ENCODE measurements at places on chromosomes 12 and 14.

GRCh38 chr14:61280526-61281185 is 482 bp downstream of the TMEM30B start:
- peak; percentile 81 for DNase-seq

- DNase-seq = peak; percentile 61
Measured at GRCh38 chr12:8697120-8697475, 693 bp upstream of the RIMKLB start.

GRCh38 chr12:118946256-118946655 is 35.1 kb upstream of the SRRM4 start:
- DNase-seq = no peak

DNA sequence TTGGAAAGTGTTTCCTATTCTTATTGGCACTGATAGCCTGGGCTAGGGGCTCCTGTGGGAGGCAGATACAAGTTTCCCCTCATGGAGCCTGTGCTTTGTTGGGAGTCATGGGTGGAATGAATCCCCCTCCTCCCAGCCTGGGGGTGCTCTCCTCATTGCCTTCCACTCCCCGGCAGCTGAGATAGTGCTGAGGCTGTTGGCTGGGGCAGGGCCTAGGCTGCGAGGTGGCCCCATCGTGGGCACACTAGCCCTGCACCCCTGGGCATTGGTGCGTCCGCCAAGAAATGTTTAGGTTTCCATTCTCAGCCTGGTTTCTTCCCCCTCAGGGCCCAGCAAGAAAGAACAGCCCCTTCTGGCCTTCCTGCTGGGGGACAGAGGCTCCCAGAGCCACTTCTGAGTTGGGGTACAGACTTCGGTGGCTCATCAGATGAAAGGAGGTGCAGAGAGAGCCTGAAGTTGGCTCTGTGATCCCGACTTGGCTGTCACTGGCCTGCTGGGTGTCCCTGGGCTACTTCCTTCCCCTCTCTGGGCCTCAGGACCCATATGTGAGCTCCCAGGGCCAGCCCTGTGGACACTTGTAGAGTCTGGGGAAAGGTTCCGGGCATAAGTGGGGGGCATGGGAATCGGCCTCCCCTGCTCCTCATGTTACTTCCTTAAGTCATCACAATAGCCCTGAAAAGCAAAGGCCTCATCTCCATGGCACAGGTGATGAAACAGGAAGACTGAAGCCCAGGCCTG is 2.7 kb upstream of the ARL6IP4 start:
- no peak for DNase-seq

GRCh38 chr12:81615026-81615588 is 144.0 kb downstream of the PPFIA2 start:
- no peak for DNase-seq

GRCh38 chr12:3551386-3551785 is 60.4 kb downstream of the PRMT8 start:
- DNase-seq = no peak

GRCh38 chr14:92496191-92496857 is 17.3 kb upstream of the RIN3 start:
- no peak for DNase-seq

DNA sequence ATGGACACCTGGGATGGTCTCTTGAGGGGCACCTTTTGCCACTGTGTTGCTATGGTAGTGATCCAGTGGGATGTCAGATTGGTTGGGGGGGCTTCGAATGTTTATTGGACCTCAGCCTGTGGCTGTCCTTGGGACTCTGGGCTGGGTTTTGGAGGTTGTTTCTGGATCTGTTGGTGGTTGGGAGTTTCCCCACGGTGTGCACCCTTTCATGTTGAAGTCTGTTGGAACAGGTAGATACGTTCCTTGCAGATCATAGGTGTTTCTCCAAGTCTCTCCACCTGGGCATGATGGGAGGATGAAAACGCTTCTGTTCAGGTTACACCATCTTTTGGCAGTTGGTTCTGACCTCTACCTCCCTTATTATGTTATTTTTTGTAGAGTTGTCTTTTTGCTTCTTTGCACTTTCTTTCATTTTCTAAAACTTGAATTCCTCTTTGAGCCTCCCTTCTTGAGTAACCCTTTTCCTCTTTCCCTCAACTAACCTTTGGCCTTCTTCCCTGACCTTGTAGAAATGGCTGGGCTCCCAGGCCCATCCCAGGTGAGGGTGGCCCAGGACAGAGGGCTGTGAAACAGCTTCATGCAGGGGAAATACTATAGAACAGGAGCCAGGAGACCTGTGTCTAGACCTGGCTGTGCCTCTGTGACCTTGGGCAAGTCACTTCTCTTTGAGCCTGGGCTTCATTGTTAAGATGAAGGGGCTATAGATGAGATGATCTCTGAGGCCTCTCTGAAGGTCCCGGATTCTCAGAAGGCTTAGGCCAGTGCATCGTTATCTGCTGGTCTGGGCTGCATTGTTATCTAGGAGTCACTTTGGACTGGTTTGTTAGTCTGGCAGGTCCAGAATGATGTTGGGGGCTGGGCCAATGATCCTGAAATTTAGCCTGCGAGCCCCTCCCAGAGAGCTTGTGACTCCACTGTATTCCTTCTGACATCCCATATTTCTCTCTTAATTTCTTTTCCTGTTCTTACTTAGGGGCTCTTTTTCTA is 2.0 kb downstream of the ATN1 start:
- DNase-seq = no peak

- DNase-seq = no peak
Measured at GRCh38 chr14:103436533-103436932, 51.3 kb downstream of the MARK3 start.

- no peak for DNase-seq
Measured at GRCh38 chr12:98873776-98874175, 228.7 kb downstream of the APAF1 start.

DNA sequence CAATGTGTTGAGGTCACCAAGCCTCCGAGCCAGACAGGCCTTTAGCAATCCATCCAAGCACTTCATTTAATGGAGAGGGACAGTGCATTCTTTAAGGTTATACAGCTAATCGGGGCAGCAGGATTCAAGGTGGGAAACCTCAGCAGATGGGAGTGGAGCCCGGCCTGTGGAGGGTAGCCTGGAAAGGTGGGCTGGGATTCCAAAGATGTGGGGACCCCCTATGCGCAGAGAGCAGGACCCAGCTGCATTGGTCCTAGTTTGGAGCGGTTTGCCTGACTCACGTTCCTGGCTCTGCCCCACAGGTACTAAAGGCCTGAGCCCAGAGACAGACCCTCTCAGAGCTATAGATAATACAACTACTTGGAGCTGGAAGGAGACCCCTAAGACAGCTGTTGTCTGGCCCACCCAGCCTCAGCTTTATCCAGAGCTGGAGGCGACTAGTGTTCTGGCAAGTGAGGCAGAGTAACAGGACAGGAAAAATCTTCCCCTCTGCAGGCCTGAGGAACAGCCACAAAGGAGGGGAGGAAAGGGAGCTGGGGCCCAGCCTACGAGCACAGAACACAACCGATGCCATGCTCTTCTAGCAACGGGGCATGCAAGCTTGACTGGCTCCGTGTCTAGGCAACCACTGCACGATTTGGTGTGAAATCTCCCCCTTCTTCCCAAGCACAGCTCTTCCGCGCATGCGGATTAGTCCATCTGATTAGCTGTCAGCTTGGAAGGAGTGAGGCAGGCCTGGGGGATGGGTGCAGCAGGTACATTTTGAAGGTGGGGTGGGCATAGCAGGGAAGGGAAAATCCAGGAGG is 1.1 kb upstream of the MYH7 start:
- no peak for DNase-seq

GRCh38 chr12:106051853-106052531 is 86.8 kb downstream of the NUAK1 start:
- no peak for DNase-seq

DNA sequence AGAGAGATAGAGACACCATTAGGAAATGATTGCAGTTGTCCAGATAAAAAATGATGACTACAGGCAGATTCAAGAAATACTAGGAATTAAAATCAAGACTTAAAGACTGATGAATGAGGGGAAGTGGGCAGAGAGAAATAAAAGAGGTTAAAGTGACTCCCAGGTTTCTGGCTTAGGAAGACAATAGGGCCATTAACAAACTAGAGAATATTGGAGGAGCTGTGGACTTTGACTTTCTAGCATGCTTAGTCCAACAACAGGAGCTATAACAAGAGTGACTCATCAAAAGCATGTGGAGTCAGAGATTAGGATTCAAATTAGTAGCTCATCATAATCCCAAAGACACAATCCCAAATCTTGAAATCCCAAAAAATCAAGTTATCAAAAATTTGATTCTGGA is 101.5 kb downstream of the BMP4 start:
- no peak for DNase-seq

DNA sequence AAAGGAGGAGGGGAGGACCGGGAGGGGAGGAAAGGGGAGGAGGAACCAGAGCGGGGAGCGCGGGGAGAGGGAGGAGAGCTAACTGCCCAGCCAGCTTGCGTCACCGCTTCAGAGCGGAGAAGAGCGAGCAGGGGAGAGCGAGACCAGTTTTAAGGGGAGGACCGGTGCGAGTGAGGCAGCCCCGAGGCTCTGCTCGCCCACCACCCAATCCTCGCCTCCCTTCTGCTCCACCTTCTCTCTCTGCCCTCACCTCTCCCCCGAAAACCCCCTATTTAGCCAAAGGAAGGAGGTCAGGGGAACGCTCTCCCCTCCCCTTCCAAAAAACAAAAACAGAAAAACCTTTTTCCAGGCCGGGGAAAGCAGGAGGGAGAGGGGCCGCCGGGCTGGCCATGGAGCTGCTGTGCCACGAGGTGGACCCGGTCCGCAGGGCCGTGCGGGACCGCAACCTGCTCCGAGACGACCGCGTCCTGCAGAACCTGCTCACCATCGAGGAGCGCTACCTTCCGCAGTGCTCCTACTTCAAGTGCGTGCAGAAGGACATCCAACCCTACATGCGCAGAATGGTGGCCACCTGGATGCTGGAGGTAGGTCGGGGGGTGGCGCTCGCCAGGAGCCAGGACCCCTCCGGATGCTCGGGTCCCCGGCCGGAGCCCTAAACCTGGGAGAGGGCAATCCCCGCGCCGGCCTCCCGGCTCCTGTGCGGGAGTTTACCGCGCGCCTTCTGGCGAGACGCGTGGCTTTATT is at the start of gene CCND2:
CCND2 (plus strand) TSS at position 111 of the 744 bp plus-strand sequence; CDS start at position 390, 279 bp downstream.
- peak; percentile 90 for DNase-seq

GRCh38 chr14:95267306-95267705 is 52.4 kb downstream of the CLMN start:
- peak; percentile 71 for DNase-seq

DNA sequence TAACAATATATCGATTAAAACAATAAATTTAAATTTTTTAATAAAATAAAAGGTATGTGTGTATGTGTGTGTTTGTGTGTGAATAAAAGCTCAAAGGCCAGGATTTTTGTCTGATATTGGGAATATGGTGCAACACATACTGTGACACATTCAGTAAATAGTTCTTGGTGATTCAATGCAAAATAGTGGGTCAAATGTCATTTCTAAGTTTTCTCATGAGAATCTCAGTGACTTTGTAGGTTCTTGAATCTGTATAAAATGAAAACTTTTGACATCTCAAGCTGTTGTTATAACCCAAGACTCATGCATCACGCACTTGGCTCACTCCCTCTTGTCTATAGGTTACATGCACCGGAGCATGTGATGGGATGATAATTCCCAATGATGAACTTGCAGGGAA is 16.2 kb upstream of the MED6 start:
- DNase-seq = no peak

GRCh38 chr12:75446857-75447256 is 33.7 kb upstream of the GLIPR1 start:
- no peak for DNase-seq

GRCh38 chr14:99990268-99991170 is 74.7 kb upstream of the EVL start:
- DNase-seq = no peak

DNA sequence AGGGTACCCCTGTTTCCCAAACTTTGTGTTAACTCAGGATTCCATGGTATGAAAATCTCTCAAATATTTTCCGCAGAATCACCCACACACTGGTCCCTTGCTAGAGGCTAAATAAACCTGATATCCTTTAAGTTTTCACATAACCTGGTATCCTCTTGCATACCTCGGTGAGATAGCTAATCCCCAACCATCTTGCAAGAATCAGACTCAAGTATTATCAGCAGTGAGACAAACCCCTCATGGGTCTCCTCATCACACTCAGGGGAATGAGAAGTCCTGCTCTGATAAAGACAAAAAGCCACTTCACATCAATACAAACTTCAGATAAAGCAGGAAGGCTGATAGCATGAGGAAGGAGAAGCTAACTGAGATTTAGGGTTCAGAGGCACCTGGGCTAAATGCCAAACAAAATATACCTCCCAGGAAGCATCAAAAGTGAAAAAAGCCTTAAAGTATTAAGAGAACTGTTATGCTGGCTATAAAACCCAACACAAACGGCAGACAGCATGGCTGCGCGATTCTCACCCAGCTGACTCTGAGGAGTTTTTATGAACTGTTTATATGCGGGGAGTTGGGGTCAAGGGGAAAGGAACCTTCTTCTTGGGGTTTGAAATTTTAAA is 96.5 kb downstream of the FOXN3 start:
- no peak for DNase-seq

- DNase-seq = peak; percentile 51
Measured at GRCh38 chr14:22887260-22887989, 4.4 kb downstream of the REM2 start.

- no peak for DNase-seq
Measured at GRCh38 chr12:78402366-78403134, 462.0 kb upstream of the SYT1 start.

DNA sequence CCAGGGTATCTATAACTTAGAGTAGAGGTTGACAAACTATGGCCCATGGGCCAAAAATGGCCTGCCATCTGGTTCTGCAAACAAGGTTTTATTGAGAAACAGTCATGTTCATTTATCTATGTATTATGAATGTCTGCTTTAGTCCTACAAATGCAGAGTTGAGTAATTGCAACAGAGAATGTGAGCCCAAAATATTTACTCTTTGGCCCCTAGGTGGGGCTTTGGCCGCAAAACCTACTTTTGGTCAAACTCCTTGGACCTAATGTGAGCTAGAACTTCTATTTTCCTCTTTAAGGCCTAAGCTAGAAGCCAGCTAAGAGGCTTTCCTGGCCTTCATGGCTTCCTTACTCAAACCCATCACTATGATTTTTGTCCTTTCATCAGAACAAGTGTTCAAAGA is 379.1 kb downstream of the NELL2 start:
- DNase-seq = no peak

GRCh38 chr14:81276073-81277069 is 55.6 kb upstream of the GTF2A1 start:
- no peak for DNase-seq
